ENCODE measurements at places on chromosomes 5 and 9. TPM values are rescaled to one million over a fixed set of nuclear protein-coding genes. Genes with fewer than 3 reads are reported as not detected.

The CTSV gene
- 13.0 TPM for total RNA-seq

The F2RL1 gene
- total RNA-seq, result 262 TPM

The CACFD1 gene
- 5.2 TPM for total RNA-seq

The SLC45A2 gene
- total RNA-seq, result not detected

The PRELID2 gene
- total RNA-seq, result 7.8 TPM

The SCGB3A2 gene
- total RNA-seq, result not detected

The SKP1 gene
- total RNA-seq, result 608 TPM

The ENTREP1 gene
- 0.70 TPM for total RNA-seq

The GKAP1 gene
- 4.1 TPM for total RNA-seq

The DIRAS2 gene
- total RNA-seq, result not detected

The GLRA1 gene
- total RNA-seq, result not detected

The PRUNE2 gene
- 0.08 TPM for total RNA-seq

The CAPSL gene
- total RNA-seq, result not detected

Data from A549 treated with Hydrocortisone at 1 μM for 4 hours (cell line).